ENCODE measurements at places on chromosomes 1 and 21. TPM values are rescaled to one million over a fixed set of nuclear protein-coding genes. Genes with fewer than 3 reads are reported as not detected.

DNA sequence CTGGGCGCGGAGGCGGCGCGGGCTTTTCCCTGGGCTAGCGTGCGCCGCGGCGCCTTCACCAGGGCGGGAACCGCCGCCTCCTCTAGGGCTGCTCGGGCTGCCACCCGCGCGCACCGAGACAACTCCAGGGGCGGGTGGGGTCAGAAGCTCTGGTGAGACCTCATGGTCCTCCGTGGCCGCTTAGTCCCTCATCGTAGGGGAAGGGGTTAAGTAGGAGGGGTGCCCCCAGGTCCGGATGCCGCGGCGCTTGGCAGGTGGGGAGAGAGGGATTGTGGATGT lies 559 bp downstream of the SERTAD4 start:
- H3K4me1 ChIP-seq, result peaks cover 13% of the 10 kb centered on the region
- H3K27ac ChIP-seq, result peak overlapping the region; percentile 42
- peaks cover 28% of the 10 kb centered on the region for H3K27me3 ChIP-seq
- H3K36me3 ChIP-seq, result no peaks in the 10 kb centered on the region

GRCh38 chr1:209688746-209689234 lies 13.6 kb downstream of the G0S2 start:
- no peaks in the 10 kb centered on the region for H3K36me3 ChIP-seq
- no peaks in the 10 kb centered on the region for H3K27me3 ChIP-seq
- H3K4me1 ChIP-seq, result peaks cover 4% of the 10 kb centered on the region
- no peak for DNase-seq
- no peak overlapping the region for H3K4me3 ChIP-seq

The RGS16 gene
- total RNA-seq, result 2.7 TPM

The OPRD1 gene
- total RNA-seq, result not detected

The ERG gene
- total RNA-seq, result 5.4 TPM

DNA sequence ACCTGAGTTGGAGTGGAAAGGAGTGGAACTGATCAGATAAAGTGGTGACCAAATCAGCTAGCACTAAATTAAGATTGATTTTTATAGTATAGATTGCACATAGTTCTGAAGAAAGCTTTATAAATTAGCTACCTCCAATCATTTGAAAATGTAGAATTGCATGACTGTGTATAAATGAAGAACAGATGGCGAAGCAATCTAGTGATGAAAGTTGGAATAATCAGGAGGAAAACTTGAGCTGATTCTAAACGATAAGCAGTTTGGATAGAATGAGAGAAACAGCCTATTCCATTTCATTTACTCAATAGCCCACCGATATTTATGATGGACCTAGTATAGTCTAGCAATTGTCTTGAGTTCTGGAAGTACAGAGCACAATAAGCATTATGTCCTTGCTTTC lies 661.5 kb downstream of the PLA2G4A start:
- H3K27me3 ChIP-seq, result no peaks in the 10 kb centered on the region
- H3K4me3 ChIP-seq, result no peak overlapping the region
- H3K36me3 ChIP-seq, result no peaks in the 10 kb centered on the region

The FAM163A gene
- total RNA-seq, result not detected

All from adrenal gland (tissue), 19 donors.